ENCODE measurements at places on chromosomes 16 and 17.
A peak's percentile ranks its signal among the peaks of the same experiment; 100 is the strongest.

DNA sequence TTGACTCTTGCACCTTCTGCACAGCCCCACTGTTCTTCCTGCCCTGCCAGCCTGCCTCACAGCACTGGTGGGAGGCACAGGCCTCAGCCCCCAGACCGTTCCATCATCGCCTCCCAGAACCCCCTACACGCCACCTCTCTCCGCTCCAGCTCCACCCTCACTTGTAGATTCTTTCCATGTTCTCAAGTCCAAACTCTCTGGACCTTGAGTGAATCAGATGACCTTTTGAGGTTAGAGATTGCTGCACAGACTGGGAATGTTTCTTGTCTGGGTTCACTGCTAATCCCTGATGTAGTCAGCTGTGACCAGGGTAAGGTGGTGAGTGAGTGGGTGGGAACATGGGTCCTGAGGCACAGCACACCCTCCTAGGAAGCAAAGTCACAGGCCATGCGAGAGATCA, 272.4 kb downstream of the IRF8 start:
- DNase-seq, result no peak

DNA sequence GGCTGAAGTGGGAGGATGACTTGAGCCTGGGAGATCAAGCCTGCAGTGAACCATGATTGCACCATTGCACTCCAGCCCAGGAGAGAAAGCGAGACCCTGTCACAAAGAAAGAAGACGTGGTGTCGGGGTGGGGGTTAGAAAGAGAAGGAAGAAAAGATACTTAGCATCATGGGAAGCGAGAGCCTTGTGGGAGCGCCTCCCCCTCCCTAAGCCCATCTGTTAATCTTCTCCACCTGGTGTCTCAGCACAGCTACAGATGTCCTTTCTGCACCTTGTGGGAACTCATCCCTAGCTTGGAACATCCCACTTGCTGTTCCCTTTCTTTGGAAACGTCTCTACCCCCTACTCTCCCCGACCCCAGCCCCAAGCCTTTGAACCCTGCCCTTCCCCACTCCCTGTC, 6.0 kb downstream of the ZNF688 start:
- DNase-seq, result no peak

DNA sequence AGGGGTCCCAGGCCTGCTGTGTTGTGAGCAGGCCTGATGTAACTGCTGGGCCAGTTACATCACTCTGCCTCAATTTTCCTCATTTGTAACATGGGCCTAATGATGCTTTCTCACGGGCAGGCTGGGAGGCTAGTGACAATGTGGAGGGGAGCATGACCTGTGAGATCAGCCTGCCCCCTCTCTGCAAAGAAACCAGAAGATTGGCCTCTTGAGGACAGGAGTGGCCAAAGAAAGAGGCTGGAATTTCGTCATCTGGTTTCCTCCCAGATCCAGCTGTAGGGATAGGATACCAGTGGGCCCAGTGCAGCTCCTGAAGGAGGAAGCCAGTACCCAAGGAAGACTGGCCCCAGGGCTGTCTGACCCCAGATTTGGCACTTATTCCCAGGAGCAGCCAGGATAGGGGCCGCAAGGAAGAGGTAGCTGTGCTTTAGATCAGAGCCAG, 615 bp upstream of the SREBF1 start:
- DNase-seq, result peak; percentile 71

GRCh38 chr17:30323262-30323894, 10.5 kb downstream of the TMIGD1 start:
- DNase-seq, result no peak

DNA sequence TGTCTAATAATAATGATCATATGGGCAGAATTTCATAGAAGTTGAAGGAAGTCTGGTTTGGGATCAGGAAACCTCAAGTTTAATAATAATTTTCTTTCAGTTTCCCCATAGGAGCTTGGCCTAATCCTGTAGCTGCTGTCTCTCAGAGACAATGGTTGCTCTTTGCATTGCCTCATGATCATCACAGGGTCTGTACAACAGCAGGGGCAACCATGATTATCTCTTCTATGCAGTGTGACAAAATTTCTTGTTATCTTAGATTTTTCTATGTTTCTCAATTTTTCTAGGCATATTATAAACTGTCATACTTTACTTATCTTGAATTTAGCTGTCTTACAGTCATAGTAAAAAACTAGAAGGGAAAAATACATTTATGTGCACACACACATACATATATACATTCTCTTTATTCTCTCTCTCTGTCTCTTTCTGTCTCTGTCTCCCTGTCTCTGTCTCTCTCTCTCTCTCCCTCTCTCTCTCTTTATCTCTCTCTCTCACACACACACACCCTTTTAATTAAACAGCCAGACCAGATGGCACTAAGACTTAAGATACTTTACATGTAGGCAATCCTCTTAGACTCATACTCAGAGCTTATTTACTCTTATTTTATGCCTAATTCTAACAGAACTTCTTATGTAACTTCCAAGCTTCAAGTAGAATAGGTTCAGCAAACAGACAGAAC, 30.5 kb downstream of the SMIM36 start:
- no peak for DNase-seq

GRCh38 chr16:10756574-10756973, 12.9 kb downstream of the NUBP1 start:
- no peak for DNase-seq

DNA sequence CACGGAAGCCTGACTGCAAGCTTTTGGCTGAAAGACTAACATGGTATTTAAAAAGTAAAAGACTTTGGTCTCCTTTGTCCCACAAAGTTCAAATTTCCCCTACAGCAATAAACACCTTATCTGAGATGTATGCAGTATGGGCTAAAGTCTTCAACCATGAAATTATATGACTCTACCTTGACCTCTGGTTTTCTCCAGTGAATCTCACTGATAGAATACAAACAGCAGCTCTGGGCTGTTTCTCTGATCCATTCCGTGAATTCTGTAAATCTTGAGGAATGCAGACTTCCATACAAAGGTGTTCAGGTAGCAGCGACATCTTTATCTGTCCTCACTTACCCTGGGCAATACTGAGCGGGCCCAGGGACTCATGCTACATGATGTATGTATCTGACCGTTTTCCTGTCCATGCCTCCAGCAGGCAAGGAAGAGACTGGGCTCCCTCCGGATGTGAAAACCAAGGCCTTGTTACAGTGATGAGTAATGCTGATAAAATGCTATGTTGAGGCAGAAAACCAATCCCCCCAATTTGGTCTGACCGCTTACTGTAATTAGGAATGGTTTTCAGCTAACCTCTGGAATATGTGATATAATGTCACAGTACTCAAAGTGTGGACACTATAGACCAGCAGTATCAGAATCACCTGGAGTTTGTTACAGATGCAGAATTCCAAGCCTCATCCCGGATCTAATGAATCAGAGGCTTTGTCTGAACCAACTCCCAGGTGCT, 589.8 kb downstream of the HS3ST4 start:
- DNase-seq, result no peak

DNA sequence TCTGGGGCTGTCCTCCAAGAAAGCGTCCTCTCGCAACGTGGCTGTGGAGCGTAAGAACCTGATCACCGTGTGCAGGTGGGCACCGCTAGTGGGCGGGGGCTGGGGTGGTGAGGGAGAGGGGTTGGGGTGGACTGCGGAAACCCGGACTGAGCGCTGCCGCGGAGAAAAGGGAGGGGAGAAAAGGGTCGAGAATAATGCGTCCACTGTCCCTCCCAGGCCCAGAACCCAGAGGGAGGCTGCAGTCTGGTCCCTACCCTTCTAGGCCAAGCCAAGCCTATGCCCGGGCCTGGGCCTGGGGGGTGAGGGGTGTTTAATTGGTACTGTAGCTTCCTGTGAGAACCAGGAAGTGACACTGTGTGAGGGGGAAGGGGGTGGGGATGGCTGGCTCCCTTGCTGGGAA, 464 bp downstream of the RUNDC3A start:
- no peak for DNase-seq

DNA sequence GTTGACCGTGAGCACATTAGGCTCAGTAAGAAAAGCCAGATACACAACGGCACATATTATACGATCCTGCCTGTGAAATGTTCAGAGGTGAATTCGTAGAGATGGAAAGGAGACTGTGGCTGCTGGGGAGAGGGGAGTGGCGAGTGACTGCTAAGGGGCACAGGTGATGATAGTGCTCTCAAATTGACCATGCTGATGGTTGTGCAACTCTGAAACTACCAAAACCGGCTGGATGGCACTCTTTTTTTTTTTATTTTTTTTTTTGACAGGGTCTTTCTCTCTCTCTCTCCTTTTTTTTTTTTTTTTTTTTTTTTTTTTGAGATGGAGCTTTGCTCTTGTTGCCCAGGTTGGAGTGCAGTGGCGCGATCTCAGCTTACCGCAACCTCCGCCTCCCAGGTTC, 8.1 kb upstream of the SEC14L5 start:
- no peak for DNase-seq

DNA sequence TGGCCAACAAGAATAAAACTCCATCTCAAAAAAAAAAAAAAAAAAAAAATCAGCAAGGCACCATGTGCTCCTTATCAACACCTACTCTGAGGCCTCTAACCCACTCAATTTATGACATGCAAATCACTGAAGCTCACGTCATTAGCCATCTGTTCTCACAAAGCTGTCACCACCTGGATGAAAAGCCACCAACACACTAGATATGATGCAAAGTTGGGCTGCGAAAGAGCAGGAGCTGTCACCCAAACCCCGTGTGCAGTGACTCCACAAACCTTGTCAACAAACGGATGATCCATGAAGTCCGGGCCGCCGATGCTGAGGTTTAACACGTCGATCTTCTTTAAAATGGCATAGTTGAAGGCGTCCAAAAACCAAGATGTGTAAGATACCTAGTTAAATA, 25.3 kb downstream of the MBTPS1 start:
- no peak for DNase-seq

DNA sequence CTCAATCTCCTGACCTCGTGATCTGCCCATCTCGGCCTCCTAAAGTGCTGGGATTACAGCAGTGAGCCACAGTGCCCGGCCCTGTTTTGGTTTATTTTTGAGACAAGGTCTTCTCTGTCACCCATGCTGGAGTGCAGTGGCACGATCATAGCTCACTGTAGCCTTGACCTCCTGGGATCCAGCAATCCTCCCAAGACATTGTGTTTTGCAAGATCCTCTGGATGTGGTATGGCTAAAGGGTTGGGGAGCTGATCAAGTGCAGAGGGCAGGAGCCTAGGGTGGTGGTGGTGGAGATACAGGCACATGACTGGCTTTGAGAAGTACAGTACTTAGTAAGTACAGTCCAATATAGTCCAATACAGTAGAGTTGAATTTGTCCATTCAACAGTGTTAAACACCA, 16.6 kb upstream of the TNS4 start:
- peak; percentile 4 for DNase-seq

DNA sequence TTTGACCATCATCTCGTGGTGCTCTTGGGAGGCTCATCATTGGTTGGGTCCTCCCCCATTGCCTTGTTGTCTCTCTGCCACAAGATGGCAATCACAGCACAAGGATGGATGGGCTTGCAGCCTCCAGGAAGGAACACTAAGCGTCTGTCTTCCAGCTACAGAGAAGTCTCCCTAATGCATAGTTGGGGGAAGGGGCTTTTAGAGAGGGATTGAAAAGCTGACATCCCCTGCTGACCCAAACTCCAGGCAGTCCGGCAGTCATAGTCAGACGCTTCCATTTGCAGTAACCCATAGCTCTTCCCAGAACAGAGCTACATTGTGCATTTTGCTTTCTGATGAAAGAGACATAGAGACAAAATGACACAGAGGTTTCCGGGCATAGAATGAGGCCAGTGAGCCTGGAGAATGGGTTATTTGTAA, 111.4 kb downstream of the UTP18 start:
- peak; percentile 77 for DNase-seq

- no peak for DNase-seq
These were observed 625 bp downstream of the DVL2 start for GRCh38 chr17:7233701-7234082.

GRCh38 chr17:6815775-6816174, 15.8 kb downstream of the TEKT1 start:
- DNase-seq, result no peak

DNA sequence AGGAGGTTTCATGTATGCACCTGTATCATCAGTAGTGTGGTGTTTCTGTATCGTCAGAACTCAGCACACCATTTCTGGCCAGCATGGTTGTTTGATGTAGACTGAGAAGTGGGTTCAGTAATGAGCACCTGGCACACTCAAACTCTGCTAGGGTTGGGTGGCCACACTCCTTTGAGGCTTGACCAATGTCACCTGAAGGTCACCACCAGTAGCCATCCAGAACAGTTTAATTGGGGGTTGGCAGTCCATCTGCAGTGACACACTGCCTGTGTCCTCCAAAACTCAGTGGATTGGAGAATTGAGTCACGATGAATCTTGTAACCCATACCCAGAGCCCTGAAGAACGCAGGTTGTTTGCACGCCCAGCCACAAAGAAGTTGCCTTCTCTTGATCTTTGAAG, 86.8 kb upstream of the HSBP1 start:
- no peak for DNase-seq

DNA sequence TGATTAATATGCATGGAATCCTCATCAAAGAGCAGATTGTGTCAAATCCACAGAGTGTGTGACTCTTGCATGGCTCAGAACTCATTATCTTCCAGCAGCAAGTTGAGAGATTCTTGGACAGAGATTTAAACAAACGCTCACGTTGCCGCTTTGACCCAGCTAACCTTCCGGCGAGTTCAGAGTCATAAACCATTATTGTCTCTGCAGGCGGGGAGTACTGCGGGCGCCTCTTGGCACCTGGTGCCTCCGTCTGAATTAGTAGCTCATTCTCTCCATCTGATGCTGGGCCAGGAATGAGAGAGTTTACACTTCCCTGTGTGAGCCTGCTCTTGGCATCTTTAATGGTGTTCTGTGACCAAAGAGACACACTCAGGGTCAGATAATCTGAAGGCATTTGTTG, 138.6 kb upstream of the WSCD1 start:
- no peak for DNase-seq

DNA sequence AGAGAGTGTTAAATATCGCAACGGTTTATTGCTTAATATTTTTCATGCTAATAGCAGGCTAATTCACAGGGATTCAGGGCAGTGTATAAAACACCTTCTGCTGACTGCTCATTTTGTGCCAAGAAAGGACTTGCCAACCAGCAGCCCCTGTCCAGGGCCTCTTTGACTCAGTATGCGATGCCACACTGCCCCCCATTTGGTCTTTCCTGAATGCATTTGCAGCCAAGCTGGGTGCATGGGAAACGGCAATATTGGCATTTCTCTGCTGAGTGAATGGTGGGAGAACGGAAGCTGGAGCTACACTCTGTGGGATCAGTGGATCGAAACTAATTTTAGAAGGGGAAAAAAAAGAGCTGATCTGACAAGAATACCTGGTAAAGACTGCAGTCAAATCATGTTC, 152.9 kb upstream of the C16orf82 start:
- DNase-seq, result peak; percentile 27

DNA sequence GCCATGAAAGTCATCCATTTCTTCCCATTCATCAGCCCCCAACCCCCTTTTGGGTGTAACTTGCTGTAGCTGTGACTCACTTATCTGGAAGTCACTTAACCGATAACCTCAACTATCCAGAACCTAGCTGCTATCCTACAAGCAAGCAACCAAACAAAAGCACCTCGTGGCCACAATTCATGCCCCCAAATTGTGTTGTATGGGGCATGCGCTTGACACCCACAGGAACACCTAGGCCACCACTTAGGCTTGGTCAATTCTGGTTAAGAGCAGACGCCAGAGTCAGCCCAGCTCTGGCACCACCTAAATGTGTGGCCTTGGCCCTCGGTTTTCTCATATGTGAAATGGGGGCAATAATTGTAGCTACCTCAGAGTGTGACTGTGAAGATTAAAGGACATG, 3.7 kb downstream of the PIK3R5 start:
- no peak for DNase-seq

All from right hindlimb (tissue), 1 donor.